ENCODE measurements at places on chromosomes 4 and X. TPM values are rescaled to one million over a fixed set of nuclear protein-coding genes. Genes with fewer than 3 reads are reported as not detected.
A peak's percentile ranks its signal among the peaks of the same experiment; 100 is the strongest.

Gene POF1B
- not detected for total RNA-seq

Gene RAB40A
- total RNA-seq: not detected

Gene KLHL34
- total RNA-seq: 3.8 TPM

Gene NR3C2
- total RNA-seq: 53.5 TPM

Gene VGLL1
- not detected for total RNA-seq

Gene MAGEC2
- not detected for total RNA-seq

Gene SHOX
- total RNA-seq: not detected

DNA sequence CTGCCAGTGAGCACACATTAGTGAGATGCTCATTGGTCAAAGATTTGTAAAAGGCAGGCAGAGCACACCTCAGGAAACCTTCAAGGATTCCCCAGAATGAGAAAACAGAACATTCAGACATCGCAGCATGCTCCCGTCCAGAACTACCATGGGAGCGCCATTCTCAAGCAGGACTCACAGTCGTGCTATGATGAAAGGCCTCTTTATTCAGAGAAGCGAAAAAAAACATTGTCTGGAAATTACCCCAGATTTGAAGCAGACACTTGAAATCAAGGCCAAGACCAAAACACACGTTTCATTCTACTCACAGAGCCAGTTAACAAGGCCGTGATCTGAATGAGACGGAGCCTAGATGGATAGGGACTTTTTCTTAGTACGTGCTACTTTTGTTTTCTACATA, 961.8 kb upstream of the TENM3 start:
- no peaks in the 10 kb centered on the region for H3K27me3 ChIP-seq
- no peak overlapping the region for H3K27ac ChIP-seq
- H3K36me3 ChIP-seq: no peaks in the 10 kb centered on the region
- no peak for DNase-seq
- H3K4me1 ChIP-seq: no peaks in the 10 kb centered on the region
- H3K4me3 ChIP-seq: no peak overlapping the region

DNA sequence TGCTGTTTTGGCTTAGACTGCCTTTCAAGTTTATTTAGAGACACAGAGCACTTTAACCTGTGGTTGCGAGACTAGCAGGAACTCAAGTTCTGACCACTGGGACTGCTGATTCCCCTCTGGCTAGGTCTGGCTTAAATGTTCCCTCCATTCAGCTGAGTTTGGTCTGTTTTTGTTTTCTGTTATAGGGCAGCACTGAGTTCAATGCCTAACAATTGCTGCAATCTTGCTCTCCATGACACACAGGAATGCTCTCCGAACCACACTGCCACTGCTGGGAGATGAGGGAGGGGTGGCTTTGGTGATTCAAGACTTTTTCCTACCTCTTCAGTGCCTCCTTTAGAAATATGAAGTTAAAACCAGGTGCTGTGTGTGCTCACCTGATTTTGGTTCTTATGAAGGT, 106.3 kb upstream of the EOLA2 start:
- no peak overlapping the region for H3K4me3 ChIP-seq
- no peak overlapping the region for H3K27ac ChIP-seq
- no peak for DNase-seq
- no peaks in the 10 kb centered on the region for H3K4me1 ChIP-seq
- H3K27me3 ChIP-seq: peaks cover 16% of the 10 kb centered on the region
- peaks cover 3% of the 10 kb centered on the region for H3K36me3 ChIP-seq

GRCh38 chr4:140297221-140297570, 76.2 kb upstream of the SCOC start:
- H3K27me3 ChIP-seq: peaks cover 9% of the 10 kb centered on the region
- H3K27ac ChIP-seq: no peak overlapping the region
- H3K4me1 ChIP-seq: no peaks in the 10 kb centered on the region
- DNase-seq: no peak
- H3K36me3 ChIP-seq: no peaks in the 10 kb centered on the region

GRCh38 chrX:72268597-72269365, 8.3 kb downstream of the RPS4X start:
- no peak overlapping the region for H3K4me3 ChIP-seq
- no peaks in the 10 kb centered on the region for H3K27me3 ChIP-seq
- H3K36me3 ChIP-seq: peaks cover 3% of the 10 kb centered on the region

- DNase-seq: peak; percentile 62
- peak overlapping the region; percentile 58 for H3K27ac ChIP-seq
- peaks cover 10% of the 10 kb centered on the region for H3K36me3 ChIP-seq
- no peaks in the 10 kb centered on the region for H3K27me3 ChIP-seq
- H3K4me3 ChIP-seq: no peak overlapping the region
These were observed 36.8 kb upstream of the SPON2 start for GRCh38 chr4:1208970-1209704.

DNA sequence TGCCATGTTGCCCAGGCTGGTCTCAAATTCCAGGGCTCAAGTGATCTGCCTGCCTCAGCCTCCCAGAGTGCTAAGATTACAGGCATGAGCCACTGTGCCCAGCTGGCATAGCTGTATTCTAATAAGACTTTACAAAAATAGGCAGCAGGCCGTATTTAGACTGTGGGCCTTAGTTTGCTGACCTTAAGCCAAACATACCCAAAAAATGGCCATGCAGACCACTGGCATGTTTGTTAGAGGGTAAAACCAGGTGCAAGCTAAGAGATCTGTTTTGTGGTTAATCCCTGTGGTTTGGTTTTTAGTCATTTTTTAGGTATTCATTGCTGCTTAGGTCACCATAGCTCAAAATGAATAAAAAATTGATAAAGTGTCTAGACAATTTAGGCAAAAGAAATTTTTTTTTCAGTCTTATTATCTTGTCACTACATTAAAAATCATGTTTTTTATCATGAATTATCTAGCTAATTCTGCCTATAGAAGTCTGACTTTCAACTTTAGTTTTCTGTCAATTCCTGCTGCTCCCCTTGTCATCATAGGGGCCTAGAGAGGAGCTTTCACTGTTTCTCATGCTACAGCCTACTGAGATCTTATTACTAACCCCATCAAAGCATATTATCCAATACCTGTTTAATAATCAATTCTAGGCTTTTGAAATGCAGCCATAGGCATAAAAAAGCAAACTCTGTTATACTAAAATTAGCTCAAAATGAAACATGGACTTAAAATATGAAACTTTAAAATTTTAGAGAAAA, 7.5 kb upstream of the SPINK2 start:
- H3K27ac ChIP-seq: no peak overlapping the region
- no peak overlapping the region for H3K4me3 ChIP-seq
- H3K36me3 ChIP-seq: peaks cover 3% of the 10 kb centered on the region
- DNase-seq: no peak
- H3K27me3 ChIP-seq: no peaks in the 10 kb centered on the region
- no peaks in the 10 kb centered on the region for H3K4me1 ChIP-seq

- peaks cover 3% of the 10 kb centered on the region for H3K27me3 ChIP-seq
- H3K36me3 ChIP-seq: no peaks in the 10 kb centered on the region
- DNase-seq: no peak
- H3K4me3 ChIP-seq: no peak overlapping the region
These were observed 287.6 kb upstream of the TAPT1 start for GRCh38 chr4:16513876-16514275.

- H3K36me3 ChIP-seq: no peaks in the 10 kb centered on the region
- peaks cover 25% of the 10 kb centered on the region for H3K4me1 ChIP-seq
- no peak overlapping the region for H3K27ac ChIP-seq
- no peak overlapping the region for H3K4me3 ChIP-seq
- H3K27me3 ChIP-seq: no peaks in the 10 kb centered on the region
These were observed 25.8 kb downstream of the PPP3CA start for GRCh38 chr4:101321481-101322042.

DNA sequence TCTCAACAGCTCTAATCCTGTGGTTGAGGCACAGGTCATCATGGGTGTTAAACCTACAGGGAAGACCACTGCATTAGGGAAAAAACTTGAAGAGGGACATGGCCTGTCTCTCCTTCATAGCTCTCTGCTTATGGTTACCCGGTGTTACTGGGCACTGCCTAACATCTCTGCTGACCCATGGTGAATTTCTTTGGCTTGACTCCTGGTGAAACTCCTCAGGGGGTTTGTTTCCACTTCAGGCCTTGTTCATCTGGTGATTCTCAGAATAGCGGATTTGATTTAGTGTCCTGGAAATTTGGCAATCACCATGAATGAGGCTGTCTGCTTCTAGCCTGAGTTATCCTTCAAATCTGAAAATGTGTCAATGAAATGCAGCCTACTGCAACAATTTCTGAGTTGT, 114.4 kb downstream of the ZNF518B start:
- H3K27ac ChIP-seq: no peak overlapping the region
- H3K4me1 ChIP-seq: no peaks in the 10 kb centered on the region
- H3K27me3 ChIP-seq: peaks cover 2% of the 10 kb centered on the region
- H3K4me3 ChIP-seq: no peak overlapping the region

GRCh38 chrX:41198410-41198809, 113.2 kb downstream of the USP9X start:
- peaks cover 21% of the 10 kb centered on the region for H3K36me3 ChIP-seq
- no peak overlapping the region for H3K4me3 ChIP-seq
- no peaks in the 10 kb centered on the region for H3K27me3 ChIP-seq
- H3K4me1 ChIP-seq: no peaks in the 10 kb centered on the region

GRCh38 chr4:25580633-25581467, 74.8 kb upstream of the SLC34A2 start:
- H3K4me3 ChIP-seq: no peak overlapping the region
- H3K4me1 ChIP-seq: no peaks in the 10 kb centered on the region
- no peak for DNase-seq
- peak overlapping the region; percentile 3 for H3K27ac ChIP-seq
- no peaks in the 10 kb centered on the region for H3K36me3 ChIP-seq
- no peaks in the 10 kb centered on the region for H3K27me3 ChIP-seq

- no peaks in the 10 kb centered on the region for H3K4me1 ChIP-seq
- H3K27ac ChIP-seq: no peak overlapping the region
- DNase-seq: no peak
- no peak overlapping the region for H3K4me3 ChIP-seq
- H3K27me3 ChIP-seq: no peaks in the 10 kb centered on the region
These were observed 235.4 kb downstream of the MGST2 start for GRCh38 chr4:139900964-139901376.

GRCh38 chr4:57095956-57096355, 14.2 kb downstream of the IGFBP7 start:
- H3K4me3 ChIP-seq: no peak overlapping the region
- H3K4me1 ChIP-seq: no peaks in the 10 kb centered on the region
- H3K27me3 ChIP-seq: peaks cover 8% of the 10 kb centered on the region
- no peak for DNase-seq

DNA sequence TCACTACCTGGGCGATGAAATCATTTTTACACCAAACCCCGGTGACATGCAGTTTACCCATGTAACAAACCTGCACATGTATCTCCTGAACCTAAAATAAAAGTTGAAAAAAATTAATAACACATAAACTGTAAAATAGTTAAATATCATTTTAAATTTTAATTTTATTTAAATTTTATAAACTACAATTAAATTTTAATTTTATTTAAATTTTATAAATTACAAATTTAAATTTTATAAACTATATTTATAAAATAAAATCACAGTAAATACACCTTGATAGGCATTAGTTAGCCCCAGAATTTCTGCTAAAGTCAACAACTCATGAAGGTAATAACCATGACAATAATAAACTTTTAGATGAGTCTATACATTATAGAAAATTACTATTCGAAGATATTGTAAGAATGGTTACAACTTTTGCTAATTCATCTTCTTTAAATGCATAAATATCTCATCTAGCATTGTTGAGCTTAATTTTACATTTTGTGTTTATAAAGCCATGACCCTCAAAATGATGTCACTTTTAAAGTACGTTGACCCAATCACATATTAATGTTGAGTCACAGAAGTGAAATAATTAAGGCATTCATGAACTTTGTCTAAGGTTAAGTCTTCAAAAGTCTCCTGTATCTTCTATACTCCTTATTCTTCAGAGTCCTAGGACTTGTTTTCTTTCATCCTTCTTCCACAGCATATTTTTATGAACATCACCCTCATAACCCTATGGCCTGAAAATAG, 755.8 kb upstream of the LCORL start:
- no peak overlapping the region for H3K27ac ChIP-seq
- no peaks in the 10 kb centered on the region for H3K36me3 ChIP-seq
- H3K4me3 ChIP-seq: no peak overlapping the region
- H3K4me1 ChIP-seq: no peaks in the 10 kb centered on the region
- no peak for DNase-seq

DNA sequence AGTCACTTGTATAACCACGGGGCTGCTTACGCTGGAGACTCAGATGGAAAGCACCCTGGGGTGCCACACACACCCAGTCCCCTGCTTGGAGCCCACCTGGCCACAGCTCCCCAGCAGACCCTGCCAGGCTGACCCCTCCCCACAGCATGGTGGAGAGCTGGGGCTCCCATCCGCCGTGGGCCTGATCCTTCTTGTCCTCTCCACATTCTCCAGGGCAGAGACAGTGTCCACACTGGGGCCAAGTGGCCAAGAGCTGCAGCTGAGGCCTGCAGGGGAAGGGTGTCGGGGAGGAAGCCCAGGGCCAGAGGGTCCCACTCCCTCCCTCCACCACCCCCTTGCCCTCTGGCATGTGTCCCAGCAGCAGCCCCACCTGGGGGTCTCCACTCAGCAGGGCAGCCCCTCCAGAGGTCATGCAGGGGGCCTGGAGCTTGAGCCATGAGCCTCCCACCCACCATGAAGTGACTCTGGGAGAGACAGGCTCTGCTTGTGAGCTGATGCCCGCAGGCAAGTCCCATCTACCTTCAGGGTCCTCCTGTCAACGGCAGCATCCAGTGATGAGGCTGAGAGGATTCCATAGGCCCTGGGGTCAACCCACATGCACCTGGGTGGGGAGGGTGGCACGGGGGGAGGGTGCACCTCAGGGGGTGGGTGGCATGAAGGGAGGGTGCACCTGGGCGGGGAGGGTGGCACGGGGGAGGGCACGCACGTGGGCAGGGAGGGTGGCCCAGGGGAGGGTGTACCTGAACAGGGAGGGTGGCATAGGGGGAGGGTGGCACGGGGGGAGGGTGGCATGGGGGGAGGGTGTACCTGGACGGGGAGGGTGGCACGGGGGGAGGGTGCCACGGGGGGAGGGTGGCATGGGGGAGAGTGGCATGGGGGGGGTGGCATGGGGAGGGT, 56.4 kb downstream of the FAM53A start:
- no peaks in the 10 kb centered on the region for H3K27me3 ChIP-seq
- no peaks in the 10 kb centered on the region for H3K4me1 ChIP-seq
- no peak overlapping the region for H3K27ac ChIP-seq
- DNase-seq: no peak
- H3K4me3 ChIP-seq: no peak overlapping the region
- H3K36me3 ChIP-seq: no peaks in the 10 kb centered on the region

GRCh38 chr4:101221294-101221693, 126.0 kb downstream of the PPP3CA start:
- peaks cover 9% of the 10 kb centered on the region for H3K4me1 ChIP-seq
- H3K27ac ChIP-seq: no peak overlapping the region
- no peak for DNase-seq
- no peak overlapping the region for H3K4me3 ChIP-seq
- no peaks in the 10 kb centered on the region for H3K27me3 ChIP-seq

GRCh38 chr4:36665985-36666527, 384.6 kb downstream of the DTHD1 start:
- no peak overlapping the region for H3K27ac ChIP-seq
- H3K4me3 ChIP-seq: no peak overlapping the region
- H3K27me3 ChIP-seq: no peaks in the 10 kb centered on the region
- H3K4me1 ChIP-seq: no peaks in the 10 kb centered on the region
- H3K36me3 ChIP-seq: no peaks in the 10 kb centered on the region
- DNase-seq: no peak

Data from naive thymus-derived CD8-positive, alpha-beta T cell (primary cell).